ENCODE measurements at places on chromosomes 6 and 20.

GRCh38 chr6:12403201-12403826 is 113.2 kb downstream of the EDN1 start:
- no peak for DNase-seq

DNA sequence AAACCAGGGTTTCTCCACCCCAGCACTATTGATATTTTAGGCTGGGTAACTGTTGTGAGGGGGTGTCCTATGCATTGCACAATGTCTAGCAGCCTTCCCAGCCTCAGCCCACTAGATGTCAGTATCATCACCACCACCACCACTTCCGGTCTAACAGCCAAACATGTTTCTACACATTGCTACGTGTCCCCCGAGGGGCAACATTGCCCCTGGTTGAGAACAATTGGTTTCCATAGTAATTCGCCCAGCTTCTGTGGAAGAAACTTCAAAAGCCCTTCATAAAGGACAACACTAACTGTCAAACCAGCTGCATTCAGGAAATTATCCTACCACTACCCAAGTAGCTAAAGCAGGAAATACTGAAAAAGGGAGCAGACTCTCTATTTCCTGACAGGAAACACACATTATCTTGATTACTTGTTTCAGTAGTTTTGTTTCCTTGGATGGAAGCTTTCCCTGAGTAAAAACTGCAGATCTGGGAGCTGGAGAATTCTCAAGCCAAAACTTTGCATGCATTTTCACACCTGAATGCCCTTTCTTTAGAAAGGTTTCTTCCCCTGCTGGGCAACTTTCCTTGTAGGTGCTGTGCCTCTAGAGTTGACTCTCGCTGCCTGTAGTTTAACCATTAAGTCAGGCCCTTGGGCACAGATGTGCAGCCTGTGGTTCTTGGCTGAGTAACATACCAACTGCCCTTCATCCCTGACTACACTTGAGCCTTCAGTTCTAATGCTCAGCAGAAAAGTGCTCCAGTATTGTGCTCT is 23.6 kb downstream of the PKHD1 start:
- no peak for DNase-seq

- no peak for DNase-seq
These were observed 114.2 kb downstream of the UNC5CL start for GRCh38 chr6:40924839-40925238.

DNA sequence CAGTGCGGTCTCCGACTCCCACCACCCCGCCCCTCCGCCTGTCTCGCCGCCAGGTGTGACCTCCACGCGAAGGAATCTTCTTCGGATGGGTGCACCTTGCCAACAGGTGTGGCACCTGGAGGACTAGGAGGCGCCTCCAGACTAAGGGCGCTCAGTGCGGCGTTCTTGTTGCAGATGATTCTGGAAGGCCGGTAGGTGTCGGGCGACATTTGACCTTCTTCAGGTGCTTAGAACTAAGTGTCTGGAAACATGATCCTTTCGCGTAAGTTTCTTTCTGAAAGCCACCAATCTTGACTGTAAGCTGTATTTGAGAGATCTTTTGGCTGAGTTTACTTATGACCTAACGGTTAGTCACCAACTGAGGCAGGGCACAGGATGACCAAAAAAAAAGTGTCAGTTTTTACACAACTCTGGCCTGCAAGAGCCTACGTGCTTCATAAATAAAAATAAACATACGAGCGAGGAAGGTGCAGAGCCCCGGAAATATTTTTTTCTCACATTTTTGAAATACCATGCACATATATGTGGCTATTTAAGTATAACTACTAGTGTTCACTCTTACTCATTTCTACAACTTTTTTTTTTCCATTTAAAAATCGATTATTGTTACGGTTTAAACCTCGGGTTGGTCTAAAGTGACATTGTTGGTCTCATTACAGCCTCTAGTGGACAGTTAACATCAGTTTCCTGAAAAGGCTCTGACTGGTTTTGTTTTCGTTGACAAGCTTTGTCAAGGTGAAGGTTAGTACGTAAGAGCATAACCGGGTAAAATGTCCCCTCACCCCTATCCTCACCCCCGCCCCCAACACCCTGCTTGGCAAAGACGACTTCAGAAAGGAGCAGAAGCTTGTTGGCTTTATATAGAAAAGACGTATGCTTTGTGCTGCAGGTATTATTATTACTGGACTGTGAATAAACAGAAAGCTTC is 1.6 kb upstream of the ATXN1 start:
- no peak for DNase-seq

- no peak for DNase-seq
These were observed 8.6 kb upstream of the YTHDF1 start for GRCh38 chr20:63224412-63225081.

DNA sequence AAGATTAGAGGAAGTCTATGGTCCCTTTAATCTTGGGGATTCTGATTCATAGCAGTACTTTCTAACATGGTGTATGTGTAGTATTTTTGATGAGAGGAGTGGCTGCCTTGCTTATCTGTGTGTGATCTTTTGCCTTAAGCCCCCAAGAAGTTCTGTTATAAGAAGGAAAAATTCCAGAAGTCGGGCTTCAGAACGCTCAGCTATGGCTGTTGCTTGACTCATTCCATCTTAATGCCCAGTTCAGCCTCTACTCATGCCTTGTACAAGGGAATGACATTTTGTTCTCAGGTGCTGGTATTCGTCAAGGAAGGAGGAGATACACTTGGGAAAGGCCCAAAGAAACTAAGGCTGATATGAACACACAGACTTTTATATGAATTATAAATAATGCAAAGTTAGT is 713.0 kb upstream of the MARCKS start:
- DNase-seq: no peak

GRCh38 chr6:106540907-106541306 is 88.4 kb downstream of the RTN4IP1 start:
- no peak for DNase-seq

- DNase-seq: no peak
These were observed 32.8 kb downstream of the GFOD1 start for GRCh38 chr6:13454286-13455221.

All from esophagus squamous epithelium (tissue), 5 donors.